ENCODE measurements at places on chromosomes 6 and 20. TPM values are rescaled to one million over a fixed set of nuclear protein-coding genes. Genes with fewer than 3 reads are reported as not detected.

DNA sequence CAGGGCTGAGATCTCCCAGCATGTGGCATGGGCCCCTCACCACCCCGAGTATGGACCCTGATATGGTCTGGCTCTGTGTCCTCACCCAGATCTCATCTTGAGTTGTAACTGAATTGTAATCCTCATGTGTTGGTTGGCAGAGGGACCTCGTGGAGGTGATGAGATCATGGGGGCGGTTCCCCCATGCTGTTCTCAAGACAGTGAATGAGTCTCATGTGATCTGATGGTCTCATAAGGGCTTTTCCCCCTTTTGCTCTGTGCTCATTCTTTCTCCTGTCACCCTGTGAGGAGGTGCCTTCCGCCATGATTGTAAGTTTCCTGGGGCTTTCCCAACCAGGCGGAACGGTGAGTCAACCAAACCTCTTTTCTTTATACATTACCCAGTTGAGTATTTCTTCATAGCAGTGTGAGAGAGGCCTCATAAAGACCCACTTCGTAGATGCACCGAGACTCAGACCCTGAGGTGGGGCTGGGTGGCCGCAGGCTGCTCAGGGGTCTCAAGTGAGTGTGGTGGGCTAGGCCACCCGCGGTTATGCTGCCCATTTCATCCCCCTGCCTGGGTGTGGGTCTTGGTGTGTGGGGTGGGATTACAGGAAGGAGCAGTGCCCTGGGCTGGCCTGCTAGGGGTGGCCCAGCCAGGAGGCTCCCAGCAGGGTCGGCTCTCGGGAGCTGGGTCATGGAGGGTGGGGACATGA is 26.2 kb upstream of the GATA5 start:
- no peaks in the 10 kb centered on the region for H3K4me1 ChIP-seq
- no peak overlapping the region for H3K27ac ChIP-seq
- no peaks in the 10 kb centered on the region for H3K27me3 ChIP-seq
- no peak overlapping the region for H3K4me3 ChIP-seq

DNA sequence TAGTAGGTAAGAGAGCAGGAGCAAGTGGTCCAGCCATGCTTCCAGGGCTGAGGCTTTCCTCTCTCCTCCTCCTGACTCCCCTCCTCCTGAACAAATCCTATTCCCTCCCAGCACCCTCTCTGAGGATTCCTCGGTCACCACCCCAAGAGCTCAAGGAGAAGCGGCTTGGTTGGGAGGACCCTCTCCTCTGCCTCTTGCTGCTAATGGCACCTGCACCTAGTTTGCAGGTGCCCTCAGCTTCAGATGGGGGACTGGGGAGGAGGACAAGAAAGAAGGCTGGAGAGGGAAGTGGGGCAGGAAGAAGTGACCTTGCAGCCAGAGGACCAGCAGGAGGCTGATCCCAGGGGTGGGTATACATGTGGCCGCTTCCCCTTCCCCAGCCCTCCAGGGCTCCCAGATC is 17.5 kb downstream of the NCR2 start:
- H3K4me3 ChIP-seq = no peak overlapping the region
- H3K36me3 ChIP-seq = peaks cover 4% of the 10 kb centered on the region
- DNase-seq = no peak
- H3K27ac ChIP-seq = no peak overlapping the region
- no peaks in the 10 kb centered on the region for H3K27me3 ChIP-seq

DNA sequence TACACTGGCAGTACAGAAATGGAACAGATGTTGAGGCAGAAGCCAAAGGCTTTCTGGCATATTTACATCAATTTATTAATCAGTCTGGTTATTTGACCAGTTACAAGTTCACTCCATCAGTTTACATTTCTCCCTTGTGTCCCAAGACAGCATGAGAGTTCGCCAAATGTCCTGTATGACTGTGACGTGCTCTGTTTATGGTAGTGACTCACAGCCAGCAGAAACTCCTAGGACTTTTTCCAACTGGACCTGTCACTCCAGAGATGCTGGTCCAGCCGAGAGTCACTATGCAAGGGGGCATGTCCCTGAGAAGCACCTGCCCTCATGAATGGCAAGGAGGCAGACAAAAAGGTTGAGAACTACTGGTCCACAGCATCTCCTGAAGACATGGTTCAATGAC is 160.0 kb downstream of the LRFN2 start:
- H3K27ac ChIP-seq = no peak overlapping the region
- no peak for DNase-seq
- no peak overlapping the region for H3K4me3 ChIP-seq
- H3K27me3 ChIP-seq = no peaks in the 10 kb centered on the region
- no peaks in the 10 kb centered on the region for H3K4me1 ChIP-seq

- peaks cover 28% of the 10 kb centered on the region for H3K36me3 ChIP-seq
- peak; percentile 48 for DNase-seq
- H3K27me3 ChIP-seq = no peaks in the 10 kb centered on the region
- no peak overlapping the region for H3K27ac ChIP-seq
Observed at GRCh38 chr6:149026530-149026942, 279.7 kb downstream of the UST start.

GRCh38 chr6:64230530-64230929 is 594.9 kb downstream of the PHF3 start:
- H3K27ac ChIP-seq = no peak overlapping the region
- H3K4me3 ChIP-seq = no peak overlapping the region
- no peaks in the 10 kb centered on the region for H3K4me1 ChIP-seq
- H3K36me3 ChIP-seq = no peaks in the 10 kb centered on the region
- DNase-seq = no peak
- no peaks in the 10 kb centered on the region for H3K27me3 ChIP-seq

- H3K27ac ChIP-seq = no peak overlapping the region
- H3K27me3 ChIP-seq = no peaks in the 10 kb centered on the region
- H3K4me1 ChIP-seq = no peaks in the 10 kb centered on the region
- H3K4me3 ChIP-seq = no peak overlapping the region
Observed at GRCh38 chr6:75492386-75493153, 1.0 kb downstream of the FILIP1 start.

GRCh38 chr6:144148886-144149285 is 1.4 kb upstream of the STX11 start:
- H3K27ac ChIP-seq = no peak overlapping the region
- no peak for DNase-seq
- no peaks in the 10 kb centered on the region for H3K36me3 ChIP-seq
- H3K27me3 ChIP-seq = peaks cover 18% of the 10 kb centered on the region

- DNase-seq = no peak
- H3K4me3 ChIP-seq = no peak overlapping the region
- H3K27me3 ChIP-seq = no peaks in the 10 kb centered on the region
- H3K27ac ChIP-seq = no peak overlapping the region
Observed at GRCh38 chr6:168043848-168044415, 35.1 kb downstream of the FRMD1 start.

DNA sequence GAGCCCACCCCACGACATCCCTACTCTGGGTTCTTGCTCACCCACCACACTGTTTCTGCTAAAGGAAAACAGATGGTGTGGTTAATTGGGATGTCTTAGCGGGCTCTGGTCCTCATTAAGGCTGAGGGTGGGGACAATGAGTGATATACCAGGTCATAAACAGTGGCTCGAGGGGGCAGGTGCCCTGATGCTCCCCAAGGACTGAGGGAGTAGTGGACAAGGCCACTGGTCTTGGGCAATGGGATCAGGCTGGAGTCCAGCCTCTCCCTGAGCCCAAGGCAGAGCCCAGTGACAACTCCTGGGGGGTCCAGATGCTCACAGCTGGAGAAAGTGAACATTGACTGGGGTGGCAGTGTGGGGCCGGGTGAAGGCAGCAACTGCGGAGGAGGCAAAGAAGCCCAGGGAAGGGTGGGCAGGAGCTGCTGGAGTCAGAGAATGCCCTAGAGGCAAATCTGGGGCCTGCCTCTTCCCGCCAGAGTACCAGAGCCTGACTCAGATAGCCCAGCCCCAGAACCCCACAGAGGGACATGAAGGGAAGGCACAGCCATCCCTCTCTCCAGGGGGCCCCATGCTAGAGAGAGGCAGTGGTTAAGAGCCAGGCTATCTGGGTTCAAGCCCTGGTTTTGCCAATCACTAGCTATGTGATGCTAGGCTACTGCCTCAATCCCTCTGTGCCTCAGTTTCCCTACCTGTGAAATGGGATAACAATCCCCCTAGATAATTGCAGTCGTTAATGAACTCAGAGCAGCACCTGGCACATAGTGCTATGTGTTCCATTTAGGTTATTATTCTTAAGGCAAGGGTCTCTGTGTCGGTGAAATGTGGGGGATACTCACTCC is 72.3 kb downstream of the MRPL14 start:
- peaks cover 4% of the 10 kb centered on the region for H3K4me1 ChIP-seq
- no peak for DNase-seq
- no peak overlapping the region for H3K27ac ChIP-seq
- peaks cover 2% of the 10 kb centered on the region for H3K36me3 ChIP-seq
- no peak overlapping the region for H3K4me3 ChIP-seq

The ENPP5 gene
- 5.1 TPM for total RNA-seq

The PNPLA1 gene
- total RNA-seq = not detected

The SLC52A3 gene
- total RNA-seq = 3.3 TPM
